ENCODE measurements at places on chromosomes 5 and 9.
A peak's percentile ranks its signal among the peaks of the same experiment; 100 is the strongest.

- no peak for DNase-seq
These were observed 291.9 kb downstream of the ARL15 start for GRCh38 chr5:54018438-54018837.

- DNase-seq = no peak
These were observed 343.4 kb upstream of the CDH6 start for GRCh38 chr5:30849931-30850710.

DNA sequence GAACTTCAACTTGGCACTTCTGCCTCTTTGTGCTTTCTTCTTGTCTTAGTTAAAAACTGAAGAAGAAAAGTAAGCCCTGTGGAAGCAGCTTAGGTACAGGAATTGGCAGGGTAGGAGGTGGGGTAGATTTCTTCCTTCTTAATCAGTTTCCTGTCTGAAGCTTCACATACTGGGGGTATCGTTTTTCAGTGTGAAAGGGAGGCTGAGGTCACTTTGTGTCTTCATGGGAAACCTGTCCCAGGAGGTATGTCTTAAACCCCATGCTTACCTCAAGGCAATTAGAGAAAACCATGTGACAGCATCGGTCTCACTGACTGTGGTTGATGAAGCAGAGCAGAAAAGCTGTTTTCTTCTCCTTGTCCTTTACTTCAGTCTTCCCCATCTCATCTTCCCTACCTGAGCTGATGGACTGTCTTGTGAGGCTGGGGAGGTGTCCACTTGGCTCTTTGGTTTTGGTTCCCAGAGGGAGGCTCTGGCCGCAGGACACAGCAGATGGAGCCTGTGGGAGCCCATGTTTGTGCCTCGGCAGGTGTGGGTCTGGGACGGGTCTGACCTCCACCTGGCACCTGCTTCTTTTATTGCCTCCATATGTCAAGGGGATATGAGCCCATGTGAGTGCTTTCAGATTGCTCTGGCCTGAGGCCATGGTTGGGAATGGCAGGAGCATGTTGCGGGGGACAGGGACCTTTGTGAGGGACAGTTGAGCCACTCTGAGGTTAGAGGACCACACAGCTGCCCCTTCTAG, 47.0 kb downstream of the SH3GL2 start:
- no peak for DNase-seq

DNA sequence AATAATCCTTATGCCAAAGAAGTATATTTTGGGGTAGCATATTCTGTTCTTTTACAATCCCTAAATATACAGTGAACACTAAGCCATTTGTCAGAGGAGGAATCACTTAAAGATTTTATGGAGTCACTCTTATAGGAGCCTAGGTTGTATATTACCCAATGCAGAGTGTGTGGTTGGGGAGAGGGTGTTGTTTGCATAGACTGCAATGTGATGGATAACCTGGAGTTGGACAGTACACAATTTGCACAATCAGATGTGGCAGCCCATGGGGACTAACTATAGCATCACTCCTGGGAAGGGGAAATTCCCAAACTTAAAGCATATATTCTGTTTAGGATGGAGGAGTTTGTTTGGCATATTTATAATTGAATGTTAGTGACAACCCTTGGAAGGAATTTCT, 9.6 kb upstream of the NDFIP1 start:
- DNase-seq = no peak

DNA sequence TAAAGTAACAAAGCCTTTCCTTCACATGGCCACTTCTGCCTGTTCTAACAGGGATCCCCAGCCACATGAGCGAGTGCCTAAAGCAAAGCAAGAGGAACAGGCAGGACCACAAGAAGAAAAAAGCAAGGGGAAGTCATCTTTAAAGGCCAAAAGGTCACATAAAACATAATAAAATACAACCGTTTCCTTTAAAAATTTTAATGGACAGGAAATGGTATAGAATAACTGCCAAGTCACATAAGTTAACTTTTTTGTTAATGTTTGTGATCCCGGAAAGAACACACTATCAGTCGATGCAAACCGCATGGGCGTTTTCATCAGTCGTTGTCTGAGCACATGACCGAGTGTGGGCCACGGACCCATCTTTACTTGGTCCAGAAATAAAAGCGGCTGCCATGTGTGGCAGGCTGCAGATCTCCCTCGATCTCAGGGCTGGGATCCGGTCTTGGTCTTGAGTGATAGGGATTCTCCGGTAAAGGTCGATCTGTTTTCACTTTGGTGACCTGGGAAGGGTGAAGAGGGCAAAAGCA, 15.6 kb downstream of the NDUFA8 start:
- no peak for DNase-seq

DNA sequence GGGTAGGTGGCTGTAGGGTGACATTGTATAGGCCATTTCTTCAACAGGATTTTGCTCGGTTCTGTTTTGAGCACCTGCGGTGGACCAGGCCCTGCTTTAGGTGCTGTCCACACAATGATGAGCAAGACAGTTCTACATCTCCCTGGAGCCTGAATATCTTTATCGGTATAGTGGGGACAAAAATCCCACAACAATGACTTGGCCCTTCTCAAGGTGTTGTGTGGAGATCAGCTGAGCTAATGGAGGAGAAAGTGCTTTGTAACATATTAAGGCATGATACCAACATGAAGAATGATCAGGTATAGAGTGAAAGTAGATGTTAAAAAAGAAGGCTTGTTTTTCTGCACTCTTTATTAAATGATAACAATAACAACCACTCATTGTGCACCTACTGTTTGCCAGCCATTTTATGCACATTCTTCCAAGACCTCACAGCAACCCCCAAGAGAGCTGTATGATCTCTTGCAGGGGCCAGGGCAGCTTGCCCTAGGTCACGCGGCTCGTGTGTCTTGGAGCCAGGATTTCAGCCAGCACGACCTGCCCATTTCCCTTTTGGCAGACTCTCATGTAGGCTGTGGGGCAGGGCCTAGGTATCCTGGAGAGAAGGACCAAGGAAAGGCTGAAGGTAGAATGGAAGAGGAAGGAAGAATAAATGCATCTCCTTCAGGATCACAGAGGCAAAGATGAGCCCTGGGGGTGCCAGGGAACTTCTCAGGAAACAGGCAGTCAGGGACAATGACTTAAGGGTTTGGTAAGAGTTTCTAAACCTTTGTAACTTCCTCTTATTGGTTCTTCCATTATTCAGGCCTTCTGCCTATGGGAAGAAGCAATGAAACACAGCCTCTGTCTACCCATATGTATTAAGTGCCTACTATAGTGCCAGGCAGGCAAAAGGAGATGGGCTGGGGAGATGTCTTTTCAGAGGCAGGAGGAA, 50.0 kb upstream of the PPARGC1B start:
- no peak for DNase-seq

- DNase-seq = no peak
These were observed at the start of gene ZFP2 for GRCh38 chr5:178895615-178896571. Gene ZFP2, plus strand, starts transcription at chr5:178895913. Its CDS starts 35,401 bp downstream, at chr5:178931314.

DNA sequence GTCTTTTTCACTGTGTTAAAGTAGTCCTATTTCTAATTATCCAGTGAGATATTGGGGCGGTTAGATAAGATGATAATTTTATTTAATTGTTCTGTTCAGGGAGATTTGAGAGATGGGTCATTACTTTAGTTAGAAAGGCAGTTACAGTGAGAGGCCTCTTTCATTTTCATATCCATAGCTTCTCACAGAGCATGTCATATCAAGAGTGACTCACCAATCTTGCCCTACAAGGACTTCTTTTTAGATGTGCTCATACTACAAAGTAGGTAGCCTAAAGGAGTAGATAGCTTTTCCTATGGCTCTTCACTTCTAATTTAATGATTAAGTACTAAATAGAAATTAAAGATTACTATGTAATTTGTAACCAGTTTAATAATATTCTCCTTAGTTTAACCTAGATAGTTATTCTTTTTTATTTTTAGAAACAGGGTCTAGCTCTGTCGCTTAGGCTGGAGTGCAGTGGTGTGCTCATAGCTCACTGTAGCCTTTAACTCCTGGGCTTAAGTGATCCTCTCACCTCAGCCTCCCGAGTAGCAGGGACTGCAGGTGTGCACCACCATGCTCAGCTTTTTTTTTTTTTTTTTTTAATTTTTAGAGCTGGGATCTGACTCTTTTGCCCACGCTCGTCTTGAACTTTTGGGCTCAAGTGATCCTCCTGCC, 71.0 kb downstream of the FER start:
- no peak for DNase-seq

DNA sequence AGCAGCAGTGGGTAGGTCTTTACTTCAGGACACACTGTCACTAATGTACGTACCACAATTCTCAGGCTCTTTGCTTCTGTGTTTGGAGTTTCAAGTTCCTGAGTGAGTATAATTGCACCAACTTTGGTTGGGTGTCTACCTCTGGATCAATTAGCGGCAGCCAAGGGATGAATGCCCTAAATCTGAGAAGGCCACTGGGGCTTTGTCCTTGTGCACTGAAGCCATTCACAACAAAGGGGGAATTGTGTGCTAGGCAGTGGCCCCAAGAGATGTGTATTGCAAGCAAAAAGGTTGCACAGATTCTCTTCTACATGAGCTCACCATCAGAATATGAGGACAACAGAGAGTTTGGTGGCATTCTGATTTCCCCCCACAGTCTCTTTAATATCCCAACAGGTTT, 3.9 kb upstream of the PHF24 start:
- DNase-seq = no peak

GRCh38 chr5:127517480-127518318, at the start of gene PRRC1:
Gene PRRC1, plus strand, starts transcription at chr5:127517640. Its CDS starts 5,840 bp downstream, at chr5:127523480.
- peak; percentile 39 for DNase-seq

GRCh38 chr5:53446908-53447307, 33.5 kb upstream of the FST start:
- no peak for DNase-seq

- DNase-seq = no peak
These were observed 37.7 kb upstream of the FGF10 start for GRCh38 chr5:44426944-44427343.

DNA sequence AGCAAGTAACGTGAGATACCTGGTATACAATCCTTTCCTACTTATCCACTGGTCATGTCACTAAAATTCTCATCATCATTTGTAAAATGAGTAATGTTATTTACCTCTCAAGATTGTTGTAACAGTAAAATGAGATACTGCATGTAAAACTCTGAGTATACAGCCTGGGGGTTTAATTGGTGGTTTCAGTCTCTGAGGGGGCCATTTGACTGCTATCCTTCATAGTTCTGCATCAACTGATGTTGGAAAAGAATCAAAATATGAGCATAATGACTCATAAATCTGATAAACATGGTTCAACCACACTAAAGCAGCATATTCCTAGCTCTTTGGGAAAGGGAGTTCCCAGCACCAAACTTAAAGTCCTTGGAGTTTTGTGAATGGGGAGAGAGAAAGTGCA, 181.0 kb upstream of the GHR start:
- no peak for DNase-seq

GRCh38 chr5:91214571-91214970, 168.5 kb downstream of the ARRDC3 start:
- DNase-seq = no peak

DNA sequence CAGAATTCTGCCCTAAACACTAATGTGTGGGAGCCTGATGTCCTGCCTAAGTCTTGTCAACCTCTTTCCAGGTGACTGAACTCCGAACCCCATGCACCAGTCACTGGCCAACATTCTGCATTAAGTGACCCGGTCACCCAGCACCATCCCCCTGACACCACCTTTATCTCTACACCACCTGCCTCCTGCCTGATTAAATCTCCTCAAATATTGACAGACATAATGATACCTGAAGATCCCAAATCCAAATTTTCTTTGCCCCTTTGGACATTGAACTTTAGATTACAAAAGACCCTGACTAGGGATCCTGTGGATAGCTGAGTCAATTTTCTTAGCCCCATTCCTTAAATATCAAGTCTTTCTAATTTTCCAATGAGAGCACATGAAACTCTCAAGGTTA, 150.1 kb downstream of the GHR start:
- DNase-seq = no peak

DNA sequence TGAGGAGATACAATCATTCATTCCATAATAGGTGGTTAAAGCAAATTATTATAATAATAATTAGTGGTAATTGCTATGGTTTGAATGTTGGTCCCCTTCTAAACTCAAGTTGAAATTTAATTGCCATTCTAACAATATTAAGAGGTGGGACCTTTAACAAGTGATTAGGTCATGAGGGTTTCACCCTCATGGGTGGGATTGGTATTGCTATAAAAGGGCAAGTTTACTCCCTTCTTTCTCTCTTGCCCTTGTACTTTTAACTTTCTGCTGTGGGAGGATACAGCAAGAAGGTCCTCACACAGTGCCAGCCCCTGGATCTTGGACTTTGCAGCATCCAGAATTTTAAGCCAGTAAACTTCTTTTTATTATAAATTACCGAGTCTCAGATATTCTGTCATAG, 101.9 kb upstream of the PARP8 start:
- no peak for DNase-seq

DNA sequence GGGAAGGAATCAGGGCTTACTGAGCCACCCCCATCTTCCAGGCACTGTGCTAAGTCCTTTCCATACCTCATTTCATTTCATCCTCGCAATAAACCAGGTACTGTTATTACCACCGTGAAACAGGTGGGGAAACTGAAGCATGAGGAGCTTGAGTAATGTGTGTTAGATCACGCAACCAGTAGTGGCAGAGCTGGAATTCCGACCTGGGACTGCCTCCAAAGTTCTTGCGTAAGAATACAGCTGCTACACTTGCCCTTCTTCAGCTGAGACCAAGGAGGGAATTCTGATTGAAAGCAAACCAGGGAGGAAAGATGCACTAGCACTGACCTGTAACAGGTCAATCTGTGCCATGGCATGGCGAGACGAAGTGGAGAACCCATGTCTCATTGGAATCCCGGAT, 113.4 kb upstream of the MSX2 start:
- DNase-seq = no peak

- DNase-seq = no peak
These were observed 1.1 kb downstream of the RICTOR start for GRCh38 chr5:39072925-39073766.

DNA sequence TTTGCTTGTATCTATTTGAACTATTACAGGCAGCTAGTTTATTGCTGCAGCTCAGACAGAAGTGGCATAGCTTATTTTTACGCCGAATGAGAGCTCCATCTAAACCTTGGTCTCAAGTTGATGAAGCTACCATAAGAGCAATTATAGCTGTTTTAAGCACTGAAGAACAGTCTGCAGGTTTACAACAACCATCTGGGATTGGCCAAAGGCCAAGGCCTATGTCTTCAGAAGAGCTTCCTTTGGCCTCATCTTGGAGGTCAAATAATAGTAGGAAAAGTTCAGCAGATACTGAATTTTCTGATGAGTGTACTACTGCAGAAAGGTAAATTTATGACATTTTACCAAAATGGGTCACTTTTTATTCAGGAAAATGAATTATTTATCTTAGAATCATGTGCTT, 67.9 kb downstream of the YTHDC2 start:
- no peak for DNase-seq

DNA sequence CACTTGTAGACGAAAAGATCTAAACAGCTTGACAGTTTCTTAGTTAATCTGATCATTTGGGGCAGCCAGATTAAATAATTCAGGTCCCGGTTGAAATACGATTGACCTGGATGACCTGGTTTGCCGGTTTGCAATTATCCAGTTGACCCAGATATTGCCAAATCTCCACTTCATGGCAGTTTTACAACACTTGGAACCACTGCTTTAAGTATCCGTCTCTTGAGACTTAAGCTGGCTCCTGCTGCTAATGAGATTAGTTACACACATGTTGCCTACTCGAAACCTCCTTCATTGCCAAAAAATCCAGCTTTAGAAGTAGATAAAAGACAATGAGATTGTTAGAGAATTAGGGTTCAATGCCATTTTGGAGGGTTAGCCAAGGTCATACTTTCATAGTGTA, 136.2 kb upstream of the HAPLN1 start:
- DNase-seq = no peak

Measured in stimulated activated CD4-positive, alpha-beta T cell treated with anti-CD3 and anti-CD28 coated beads, Interleukin-1b, Interleukin-23, amount 100 ng/mL, for 1 hour (primary cell).